NCI-H446 treated with DMSO at 0.1 percent for 48 hours (cell line): ENCODE measurements at places on chromosomes 3 and 15.

GRCh38 chr3:16066975-16067374, 107.5 kb upstream of the GALNT15 start:
- no peak for DNase-seq

DNA sequence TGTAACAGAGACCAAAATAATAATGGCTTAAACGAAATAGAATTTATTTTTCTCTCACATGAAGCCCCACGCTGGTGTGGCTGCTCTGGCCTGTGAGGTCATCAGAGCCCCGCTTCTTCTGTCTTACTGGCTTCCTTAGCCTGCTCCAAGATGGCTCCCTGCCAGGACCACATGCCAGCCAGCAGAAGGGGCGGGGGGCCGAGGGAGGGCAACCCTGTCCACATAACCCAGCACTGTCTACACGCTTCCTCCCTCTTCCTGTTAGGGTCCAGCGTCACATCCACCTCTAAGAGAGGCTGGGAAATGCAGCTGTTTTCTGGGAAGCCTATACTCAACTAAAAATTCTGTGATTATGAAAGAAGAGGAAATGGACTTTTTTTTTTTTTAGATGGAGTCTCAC, 107.9 kb upstream of the DLG1 start:
- DNase-seq, result no peak

DNA sequence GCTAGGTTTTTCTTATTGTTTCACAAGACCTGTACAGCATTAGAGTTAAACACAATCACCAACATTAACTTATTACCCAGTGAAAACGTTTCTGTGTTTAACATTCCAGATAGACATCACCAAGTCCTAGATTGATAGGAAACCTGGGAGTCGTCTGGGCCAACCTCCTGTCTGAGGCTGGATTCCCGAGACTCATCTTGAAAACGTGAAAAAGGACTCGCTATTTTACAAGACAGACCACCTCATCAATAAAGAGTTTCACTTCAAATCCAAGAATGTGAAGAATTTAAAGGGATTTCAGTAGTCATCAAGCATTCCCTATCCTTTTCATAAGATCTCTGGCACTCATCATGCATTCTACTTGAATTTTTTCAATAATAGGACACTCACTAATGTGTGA, 626.6 kb downstream of the MCTP2 start:
- no peak for DNase-seq

GRCh38 chr3:114421204-114421603, 127.4 kb downstream of the TIGIT start:
- no peak for DNase-seq

DNA sequence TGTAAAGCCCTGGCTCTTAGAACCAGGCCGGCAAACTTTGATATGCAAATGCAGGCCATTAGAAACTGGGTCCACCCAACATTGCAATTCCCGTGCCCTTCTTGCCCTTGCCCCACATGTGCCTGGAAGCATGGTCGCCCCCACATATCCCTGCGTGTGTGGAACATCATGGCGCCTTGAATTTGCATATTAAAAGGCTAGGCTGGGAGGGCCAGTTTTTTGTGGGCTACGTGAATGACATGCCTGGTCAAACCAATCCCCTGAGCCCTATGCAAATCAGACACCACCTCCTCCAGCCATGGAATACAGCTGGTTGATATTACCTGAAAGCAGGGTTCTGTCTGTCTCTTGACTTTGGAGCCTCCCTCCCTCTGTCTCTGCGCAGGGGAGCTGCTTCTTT, 58.7 kb upstream of the ARHGEF26 start:
- no peak for DNase-seq

DNA sequence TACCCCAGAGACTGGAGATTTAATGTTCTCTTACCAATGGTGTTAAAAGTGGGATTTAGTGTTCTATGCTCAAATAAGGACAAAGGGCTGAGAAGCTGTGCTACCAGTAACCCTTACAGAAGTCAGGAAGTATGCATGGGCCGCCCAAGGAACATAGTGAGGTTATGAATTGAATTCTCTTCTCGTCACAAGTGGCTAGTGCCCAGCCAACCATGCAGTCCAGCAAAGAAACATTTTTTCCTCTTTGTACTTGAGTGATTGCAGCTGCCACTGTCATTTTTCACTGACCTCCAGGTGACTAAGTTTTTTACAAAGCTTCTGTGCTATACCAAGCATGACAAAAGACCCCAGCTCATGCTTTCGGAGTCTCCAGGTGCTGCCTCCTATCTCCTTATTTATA, 110.6 kb upstream of the DCBLD2 start:
- DNase-seq, result no peak
